ENCODE measurements at places on chromosomes 6 and 20.

DNA sequence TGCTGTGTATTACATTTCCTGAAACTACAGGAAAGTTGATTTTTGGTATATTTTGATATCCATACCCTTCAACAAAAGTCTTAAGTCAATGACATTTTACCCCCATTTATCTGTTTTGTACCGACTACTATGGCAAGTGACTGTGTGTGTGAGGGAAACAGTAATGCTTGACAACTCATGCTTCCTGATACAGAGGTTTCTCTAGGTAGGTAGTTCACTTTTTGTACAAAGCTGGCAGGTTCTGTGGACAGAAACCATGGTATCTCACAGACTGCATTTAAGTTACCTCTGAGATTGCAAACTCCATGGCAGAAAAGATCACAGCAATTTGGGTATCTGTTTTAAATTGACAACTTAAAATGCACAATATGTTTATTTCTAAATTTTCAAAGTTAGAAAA lies 28.8 kb downstream of the FARS2 start:
- DNase-seq = no peak

DNA sequence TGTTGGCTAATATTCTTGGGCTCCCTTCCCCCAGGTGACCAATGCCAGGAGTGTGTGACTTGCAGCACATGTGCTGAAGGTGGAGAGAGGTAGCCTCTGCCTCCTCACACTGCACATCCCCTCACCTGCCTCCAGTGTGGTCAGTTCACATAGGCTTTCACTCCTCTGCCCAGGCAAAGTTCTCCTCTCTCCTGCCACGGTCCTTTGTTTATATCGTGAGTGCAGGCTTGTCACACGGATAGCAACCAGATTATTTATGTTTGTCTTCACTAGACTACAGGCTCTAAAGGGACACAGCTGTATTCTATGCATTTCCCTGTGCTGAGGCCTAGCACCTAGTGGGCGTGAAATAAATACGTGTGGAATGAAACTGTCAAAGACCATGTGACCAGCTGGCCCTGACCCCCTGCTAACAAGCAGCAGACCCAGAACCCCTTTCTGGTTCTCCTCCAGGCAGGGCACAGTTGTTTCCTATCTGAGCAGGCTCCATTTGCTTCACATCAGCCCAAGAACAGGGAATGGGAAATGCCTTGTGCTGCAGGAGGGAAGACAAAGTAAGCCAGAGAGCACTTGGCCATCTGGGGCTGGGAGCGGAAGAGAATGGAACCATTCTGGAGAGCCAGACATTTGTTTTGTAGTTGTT lies 42.3 kb downstream of the UNC5CL start:
- no peak for DNase-seq

- no peak for DNase-seq
Observed at GRCh38 chr6:5656226-5656625, 350.5 kb downstream of the NRN1 start.

DNA sequence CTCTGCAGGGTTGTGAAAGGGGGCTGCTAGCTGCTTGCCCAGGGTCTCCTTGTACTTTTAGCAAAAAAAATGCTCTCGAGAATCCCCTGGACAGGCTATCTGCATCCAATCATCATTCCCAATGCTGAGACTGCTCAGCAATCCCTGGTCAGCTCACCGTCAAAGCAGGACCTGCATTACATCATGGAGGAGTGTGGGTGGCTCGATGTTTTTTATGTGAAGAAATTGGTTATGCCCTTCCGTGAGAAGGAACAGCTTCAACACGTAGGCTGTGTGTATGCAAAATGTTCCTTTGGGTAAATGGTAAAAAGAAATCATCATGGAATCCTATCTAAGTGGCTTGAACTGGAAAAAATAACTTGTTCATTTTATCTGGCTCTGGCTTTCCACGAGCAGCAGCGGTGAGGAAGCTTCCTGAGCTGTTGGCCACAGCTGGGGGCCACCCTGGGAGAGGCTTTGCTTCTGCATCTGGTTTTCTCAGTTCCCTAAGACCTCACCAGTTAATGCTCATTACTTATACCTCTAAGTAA lies 111.4 kb downstream of the FYN start:
- DNase-seq = peak; percentile 77

DNA sequence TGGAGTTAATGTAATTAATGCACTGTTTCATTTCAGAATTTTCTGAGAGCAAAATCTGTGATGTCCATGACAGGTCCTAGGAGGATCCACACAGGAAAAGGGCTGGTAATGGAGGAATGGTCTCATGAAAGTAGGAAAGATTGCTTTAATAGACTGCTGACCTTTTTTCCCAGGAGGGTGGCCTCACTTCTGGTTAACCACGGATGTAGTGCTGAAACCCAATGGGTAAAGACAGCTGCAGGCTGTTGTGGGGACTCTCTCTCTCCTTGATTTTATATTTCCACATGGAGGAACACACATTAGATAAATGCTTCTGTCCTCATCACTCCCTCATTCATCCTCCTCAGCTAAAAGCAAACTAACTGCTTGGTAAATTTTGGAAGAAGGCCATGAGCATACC lies 23.6 kb upstream of the RIPOR2 start:
- DNase-seq = no peak

- peak; percentile 81 for DNase-seq
Observed at GRCh38 chr6:130020073-130020906, 1.9 kb downstream of the L3MBTL3 start.

DNA sequence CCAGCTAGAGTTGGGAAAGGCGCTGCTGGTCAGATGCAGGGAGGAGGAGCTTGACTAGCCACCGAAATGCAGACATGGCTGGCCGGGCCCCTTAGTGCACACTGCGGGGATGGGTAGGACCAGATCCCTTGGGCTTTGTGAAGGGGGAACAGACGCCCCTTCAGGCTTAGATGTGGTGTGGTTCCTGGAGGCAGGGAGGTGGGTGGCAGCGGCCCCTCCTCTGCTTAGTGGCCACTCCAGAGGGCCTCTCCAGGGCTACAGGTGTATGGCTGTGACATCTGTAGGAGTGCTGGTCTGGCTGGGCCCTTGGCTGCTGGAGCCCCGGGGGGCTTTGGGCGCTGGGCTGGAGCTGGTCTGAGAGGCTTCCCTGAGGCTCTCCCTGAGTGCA lies 5.9 kb downstream of the CCND3 start:
- DNase-seq = no peak

DNA sequence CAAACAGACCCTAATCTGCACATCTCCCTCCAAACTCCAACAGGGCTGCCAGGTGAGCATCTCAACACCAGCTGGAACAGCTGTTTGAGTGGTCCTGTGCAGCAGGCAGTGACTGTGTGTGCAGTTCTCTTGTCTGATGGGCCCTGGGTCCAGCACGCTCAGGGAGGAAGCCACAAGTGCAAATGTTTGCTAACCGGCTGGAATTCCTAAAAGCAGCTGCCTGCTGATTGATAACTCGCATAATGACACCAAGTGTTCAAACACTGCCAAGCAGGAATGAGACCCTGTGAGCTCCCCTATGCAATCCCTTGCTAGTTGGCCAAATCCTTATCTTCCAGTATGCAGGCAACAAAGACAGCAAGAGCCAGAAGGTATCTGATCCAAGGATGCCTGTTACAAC lies 650.6 kb downstream of the CBLN4 start:
- DNase-seq = no peak

DNA sequence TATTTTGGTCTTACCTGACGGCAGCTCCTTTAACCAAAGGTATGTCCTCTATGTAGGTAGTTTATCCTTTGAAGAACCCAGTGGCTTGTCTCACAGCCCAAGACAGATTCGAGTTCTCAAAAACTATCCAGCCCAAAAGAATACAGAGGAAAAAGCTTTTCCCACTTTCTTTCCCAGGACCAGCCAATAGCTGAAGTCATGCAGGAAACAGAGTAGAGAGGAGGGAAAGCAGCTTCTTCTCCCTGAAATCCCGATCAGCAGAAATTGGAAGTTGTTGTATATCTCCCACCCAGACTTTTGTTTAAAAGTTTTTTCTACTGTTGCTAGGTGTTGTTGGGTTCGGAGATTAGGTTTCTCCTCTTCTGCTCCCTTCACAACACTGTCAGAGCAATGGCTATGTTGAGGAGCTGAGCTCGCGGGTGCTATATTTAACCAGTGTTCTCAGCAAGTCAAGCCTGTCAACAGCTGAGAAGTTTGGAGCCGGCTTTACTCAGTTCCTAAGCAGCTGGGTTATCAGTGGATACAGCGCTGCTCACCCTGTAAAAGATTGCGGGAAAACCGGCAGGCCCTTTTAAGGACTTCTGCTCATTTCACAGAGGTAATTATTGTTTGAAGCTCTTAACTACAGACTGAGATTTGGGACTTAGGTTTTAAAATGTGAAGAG lies at the start of gene FILIP1:
FILIP1 (minus strand) TSS at position 401 of the 665 bp plus-strand sequence. CDS start 78,828 bp downstream, outside the sequence.
- no peak for DNase-seq

DNA sequence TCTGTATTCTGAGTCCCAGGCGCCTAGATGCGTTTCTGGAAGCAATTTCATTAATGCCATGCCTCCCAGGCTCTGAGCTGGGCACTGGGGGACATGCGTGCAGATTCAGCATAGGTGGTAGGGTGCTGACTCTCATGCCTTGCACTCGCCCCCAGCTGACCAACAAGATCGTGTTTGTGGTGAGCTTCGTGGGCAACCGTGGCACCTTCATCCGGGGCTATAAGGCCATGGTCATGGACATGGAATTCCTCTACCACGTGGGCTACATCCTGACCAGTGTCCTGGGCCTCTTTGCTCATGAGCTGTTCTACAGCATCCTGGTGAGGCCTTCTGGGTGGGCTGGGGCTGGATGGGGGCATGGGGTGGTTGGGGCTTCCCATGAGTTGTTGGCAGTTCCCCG lies 21.6 kb downstream of the UQCC2 start:
- no peak for DNase-seq

GRCh38 chr6:137871831-137872454 lies 4.9 kb downstream of the TNFAIP3 start:
- DNase-seq = no peak

DNA sequence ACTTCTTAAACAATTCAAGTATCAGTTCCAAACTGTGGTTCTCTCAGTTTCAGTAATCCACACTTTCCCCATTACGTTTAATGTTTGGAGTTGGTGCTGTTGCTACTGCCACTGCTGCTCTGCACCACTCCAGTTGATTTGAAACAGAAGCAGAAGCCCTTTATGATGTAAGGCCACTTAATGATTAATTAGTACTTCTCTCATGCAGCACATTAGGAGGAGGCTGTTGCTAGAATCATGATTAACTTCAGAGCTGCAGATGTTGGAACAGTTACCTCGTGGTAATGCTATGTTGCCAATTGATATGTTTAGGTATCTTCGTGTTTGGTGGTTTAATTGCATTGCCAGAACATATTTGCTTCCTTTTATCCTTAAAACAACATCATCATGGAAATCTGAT lies 986.2 kb upstream of the CITED2 start:
- no peak for DNase-seq

DNA sequence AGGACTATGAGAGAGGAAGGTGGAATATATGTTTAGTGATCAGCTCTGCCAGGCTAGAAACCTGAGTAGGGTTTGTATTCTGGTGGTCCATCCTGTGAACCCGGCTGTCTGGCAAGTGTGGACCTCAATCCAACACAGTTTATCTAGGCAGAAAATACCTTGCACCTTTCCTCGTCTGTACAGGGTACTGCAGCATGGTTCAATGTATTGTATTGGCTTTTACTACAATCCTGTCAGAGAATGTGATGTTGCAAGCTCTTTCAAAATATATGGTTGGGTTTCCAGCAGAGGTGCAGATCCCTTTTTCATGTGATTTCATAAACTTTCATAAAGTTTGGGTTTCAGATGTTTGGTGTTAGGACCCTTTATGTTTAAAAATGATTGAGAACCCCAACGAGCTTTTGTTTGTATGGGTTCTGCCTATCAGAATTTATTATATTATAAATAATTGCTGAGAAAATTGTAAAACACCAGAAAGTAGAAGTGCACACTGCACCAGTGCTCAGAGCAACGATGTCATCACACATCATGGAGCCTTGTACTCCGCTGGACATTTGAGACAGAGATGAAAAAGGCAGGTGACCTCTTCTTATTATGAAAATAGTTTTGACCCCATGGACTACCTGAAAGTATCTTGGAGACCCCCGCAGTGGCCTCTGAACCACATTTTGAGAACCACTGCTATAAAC lies 106.6 kb downstream of the RTN4IP1 start:
- peak; percentile 67 for DNase-seq

DNA sequence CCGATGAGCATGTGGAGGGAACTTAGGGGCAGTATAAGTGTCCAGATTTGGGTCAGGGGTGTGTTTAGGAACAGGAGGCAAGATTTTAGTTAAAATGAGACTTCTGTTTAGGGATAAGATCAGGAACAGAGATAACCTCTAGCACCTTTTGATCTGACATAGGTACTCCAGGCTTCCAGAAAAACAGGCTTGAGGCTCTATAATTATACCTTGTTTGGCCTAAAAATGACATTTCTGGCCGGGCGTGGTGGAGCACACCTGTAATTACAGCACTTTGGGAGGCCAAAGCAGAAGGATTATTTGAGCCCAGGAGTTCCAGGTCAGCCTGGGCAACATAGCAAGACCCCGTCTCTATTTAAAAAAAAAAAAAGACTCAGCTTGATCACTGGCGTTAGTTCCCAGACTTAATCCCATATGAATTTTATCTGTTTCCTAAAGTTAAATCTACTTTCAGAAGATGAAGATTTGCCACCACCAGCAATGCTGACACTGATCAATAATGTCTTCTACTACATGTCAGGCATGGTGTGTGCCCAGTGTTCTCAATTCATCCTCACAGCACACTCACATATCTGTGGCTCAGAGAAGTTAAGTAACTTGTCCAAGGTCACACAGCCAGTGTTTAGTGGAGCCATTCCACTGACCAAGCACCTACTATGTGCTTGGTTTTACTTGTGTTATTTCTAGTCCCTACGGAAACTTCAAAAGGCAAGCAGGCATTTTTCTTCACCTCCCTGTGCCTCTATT lies 6.0 kb upstream of the TULP1 start:
- DNase-seq = no peak

- DNase-seq = no peak
Observed at GRCh38 chr6:106959985-106960384, 14.5 kb downstream of the CD24 start.

DNA sequence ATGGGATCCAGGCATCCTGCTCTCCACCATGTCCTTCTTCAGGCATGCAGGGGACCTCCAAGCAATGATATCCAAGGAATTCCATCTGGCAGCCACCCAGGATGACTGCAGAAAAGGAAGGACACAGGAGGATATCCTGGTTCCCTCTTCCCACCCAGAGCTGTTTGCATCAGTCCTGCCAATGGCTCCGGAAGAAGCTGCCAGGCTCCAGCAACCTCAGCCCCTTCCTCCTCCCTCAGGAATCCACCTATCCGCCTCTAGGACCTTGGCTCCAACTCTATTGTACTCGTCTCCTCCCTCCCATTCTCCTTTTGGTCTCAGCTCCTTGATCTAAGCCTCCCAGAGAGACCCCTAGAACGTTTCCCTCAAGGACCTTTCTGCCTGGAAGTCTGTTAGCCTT lies 733 bp upstream of the PSORS1C2 start:
- DNase-seq = no peak

GRCh38 chr6:166463359-166464067 lies 80.8 kb upstream of the MPC1 start:
- DNase-seq = no peak

DNA sequence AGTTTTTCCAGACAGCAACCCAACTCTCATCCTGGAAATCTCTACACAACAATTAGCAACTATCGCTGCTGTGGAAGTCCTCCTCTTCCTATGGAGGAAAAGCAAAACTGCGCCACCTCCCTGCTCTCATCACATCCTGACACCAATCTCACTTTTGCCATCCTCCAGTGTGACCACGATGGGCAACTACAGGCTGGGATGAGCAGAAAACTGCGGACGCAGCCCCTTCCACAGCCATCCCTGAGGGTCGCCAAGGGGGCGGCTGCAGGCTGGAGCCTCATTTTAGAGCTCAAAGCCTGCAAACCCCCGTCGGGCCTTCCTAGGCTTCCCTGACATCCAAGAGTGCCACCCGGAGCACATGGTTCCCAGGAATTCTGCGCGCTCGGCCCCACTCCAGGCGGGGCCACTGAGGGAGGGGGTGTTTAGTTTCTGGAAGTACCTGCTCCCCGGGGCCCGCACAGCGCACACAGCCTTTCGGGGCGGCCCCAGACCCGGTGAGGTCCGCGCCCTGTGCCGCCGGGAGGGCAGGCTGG lies 1.2 kb downstream of the TCFL5 start:
- DNase-seq = no peak

Measured in activated CD4-positive, alpha-beta T cell treated with anti-CD3 and anti-CD28 coated beads, Interleukin-2, amount 10 ng/mL, durations not matched to agents 24 days and 14 days (primary cell).